ENCODE measurements at places on chromosomes 1 and 21. TPM values are rescaled to one million over a fixed set of nuclear protein-coding genes. Genes with fewer than 3 reads are reported as not detected.

DNA sequence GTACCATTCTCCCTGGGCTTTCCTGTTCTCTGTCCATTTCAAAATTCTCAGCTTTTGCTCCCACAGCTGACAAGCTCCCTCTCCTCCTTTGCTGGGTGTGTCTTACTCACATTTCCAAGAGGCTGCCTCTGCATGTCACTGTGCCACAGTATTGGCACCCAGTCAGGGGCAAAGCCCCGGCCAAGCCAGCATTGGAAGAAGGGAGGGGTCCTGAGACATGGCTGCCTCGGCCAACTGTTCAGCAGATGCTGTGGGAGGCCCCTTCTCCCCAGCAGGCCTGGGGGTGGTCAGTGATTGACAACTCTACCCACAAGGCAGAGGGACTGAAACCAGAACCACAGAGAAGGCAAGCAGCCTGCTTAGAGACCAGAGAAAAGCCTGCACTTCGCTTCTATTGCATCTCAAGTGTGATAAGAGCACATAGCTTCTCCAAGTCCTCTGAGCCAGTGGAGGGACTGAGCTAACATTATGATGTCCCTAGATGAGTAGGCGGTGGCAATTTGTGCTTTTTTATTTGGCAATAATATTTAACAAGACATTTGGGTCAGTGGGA is 294.1 kb downstream of the SIPA1L2 start:
- no peak for DNase-seq

DNA sequence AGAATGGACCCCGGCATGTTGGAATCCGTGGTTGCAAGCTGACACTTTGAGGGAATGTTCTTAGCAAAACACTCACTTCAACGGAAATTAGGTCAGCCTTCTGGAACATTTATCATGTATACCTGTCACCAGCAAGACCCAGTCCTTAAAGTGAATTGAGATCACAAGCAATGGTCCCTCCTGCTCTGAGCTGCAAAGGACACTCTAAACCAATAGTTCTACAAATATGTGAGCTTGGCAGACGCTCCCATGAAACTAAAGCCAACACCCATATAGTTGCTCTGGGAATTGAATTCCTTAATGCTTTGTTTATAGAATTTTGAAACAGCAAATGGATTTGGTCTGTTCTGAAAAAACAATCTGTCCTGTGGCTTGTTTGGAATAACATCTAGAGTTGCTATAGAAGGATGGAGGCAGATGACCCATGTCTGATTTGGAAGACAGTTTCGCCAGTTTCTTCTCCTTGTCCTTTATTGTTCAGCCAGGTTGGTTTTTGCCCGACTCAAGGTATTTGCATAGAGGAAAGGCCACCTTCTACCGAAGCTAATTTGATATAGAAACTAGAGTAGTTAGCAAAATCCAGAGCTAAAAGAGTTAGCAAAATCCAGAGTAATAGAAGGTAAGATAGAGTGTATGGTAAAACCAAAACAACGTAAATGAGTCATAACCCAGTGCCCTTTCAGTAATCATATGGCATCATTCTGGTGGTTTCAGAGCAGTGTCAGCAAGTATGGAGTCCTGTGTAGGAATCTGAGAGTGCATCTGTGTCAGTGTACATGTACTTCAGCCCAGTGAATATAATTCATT is 236.2 kb downstream of the NFIA start:
- DNase-seq, result peak; percentile 90

- no peak for DNase-seq
Measured at GRCh38 chr1:50980505-50980904, 10.5 kb downstream of the CDKN2C start.

- DNase-seq, result no peak
Measured at GRCh38 chr1:201143726-201144635, 10.3 kb downstream of the TMEM9 start.

DNA sequence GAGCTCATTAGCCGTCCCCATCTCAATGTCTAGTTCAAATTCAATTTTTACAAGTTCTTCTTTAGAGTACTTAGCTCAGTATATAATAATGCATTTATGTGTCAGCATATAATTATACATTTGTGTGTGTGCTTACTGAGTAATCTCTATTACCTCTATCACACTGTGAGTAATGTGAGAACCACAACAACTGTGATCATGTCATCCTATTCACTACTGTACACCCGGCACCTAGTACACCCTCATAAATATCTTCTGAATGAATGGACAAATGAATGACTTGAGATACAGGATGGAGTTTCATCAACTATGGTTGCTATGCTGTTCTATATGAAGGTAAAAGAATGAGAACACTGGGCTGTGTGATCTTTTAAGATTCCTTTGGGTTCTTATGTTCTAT is 124.0 kb downstream of the GPATCH2 start:
- no peak for DNase-seq

Gene ISG15
- polyA plus RNA-seq, result 6.2 TPM

Data from forelimb muscle (tissue), 1 donor.